ENCODE measurements at places on chromosomes 2 and 18.
A peak's percentile ranks its signal among the peaks of the same experiment; 100 is the strongest.

DNA sequence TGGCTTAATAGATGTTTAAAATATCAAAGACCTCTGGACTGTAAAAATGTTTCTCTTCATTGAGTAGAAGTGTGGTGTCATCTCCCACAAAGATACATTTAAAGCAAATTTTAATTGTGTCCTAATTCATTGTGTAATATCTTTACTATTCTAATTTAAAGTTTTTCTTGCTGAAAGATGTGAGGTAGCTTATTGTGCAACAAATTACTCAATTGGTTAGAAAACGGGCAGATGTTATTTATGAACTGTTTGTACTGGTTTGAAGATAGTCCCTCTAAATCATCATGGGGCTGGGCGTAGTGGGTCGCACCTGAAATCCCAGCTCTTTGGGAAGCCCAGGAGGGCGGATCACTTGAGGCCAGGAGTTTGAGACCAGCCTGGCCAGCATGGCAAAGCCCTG is 65.3 kb downstream of the CYBRD1 start:
- DNase-seq: no peak

- no peak for DNase-seq
These were observed 25.2 kb downstream of the PTRHD1 start for GRCh38 chr2:24768013-24768412.

DNA sequence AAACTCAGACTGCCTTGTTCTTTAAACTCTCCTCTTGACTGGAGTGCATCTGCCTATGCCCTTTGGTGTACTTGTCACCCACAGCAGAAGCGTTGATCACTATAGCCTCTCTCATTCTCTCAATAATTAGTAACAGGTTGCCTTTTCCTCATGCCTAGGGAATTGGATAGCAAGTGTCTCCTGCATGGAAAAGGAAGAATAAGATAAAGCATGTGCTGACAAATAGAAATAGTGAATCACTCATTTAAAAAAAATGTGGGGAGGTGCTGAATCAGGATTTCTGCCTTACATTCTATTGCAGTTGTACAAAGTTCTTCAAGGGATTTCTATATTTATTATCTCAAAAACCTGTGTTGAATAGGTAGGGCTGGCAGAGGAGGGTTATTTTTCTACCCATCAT is 323.0 kb downstream of the TXNL1 start:
- no peak for DNase-seq

GRCh38 chr18:32612651-32613050 is 142.0 kb upstream of the GAREM1 start:
- DNase-seq: no peak

DNA sequence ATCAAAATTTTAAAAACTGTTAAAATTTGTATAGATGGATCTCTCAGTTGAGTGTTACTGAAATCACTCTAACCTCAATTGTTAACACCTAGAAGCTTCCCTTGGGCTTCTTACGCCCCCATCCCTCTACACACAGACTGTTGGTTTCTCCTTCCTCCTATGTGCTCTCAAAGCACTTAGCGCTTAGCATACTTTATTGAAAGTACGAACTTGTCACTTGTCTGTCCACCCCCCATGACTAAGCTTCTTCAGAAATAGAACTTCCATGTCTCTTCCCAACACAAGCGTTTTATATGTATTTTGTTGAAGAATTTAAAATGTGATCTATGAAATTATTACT is 441 bp downstream of the MPHOSPH10 start:
- peak; percentile 56 for DNase-seq

DNA sequence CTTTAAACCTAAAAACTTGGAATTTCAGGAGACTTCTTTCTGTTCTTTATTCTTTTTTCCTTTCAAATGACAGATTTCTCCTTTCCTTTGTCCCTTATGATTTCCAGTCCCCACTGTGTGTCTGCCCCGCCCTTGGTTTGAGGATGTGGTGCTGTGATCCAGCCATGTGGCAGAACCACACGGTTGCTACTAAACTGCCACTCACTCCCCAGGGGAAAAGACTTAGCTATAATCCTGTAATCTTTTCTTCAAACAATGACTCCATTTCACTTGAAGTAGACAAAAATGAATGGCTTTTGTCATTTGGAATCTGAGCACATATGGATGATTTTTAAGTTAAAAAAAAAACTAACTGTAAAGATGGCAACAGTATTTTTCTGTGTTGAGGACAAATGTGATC is 76.2 kb upstream of the STAM2 start:
- no peak for DNase-seq

DNA sequence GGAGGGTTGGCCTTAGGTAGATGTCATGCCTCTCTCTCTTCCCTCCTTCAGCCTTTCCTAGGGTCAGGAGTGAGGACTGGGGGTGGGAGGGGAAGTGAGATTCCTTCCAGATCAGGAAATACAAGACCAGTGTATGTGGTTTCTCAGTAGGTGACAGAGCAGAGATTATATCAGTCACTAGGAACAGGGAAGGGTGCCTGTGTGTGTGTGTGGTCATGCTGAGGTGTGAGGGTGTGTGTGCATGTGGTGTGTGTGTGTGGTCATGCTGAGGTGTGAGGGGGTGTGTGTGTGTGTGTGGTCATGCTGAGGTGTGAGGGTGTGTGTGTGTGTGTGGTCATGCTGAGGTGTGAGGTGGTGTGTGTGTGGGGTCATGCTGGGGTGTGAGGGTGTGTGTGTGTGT is 259.8 kb downstream of the LOXHD1 start:
- DNase-seq: no peak

- DNase-seq: no peak
These were observed 69.5 kb downstream of the ANTXR1 start for GRCh38 chr2:69082430-69082997.

- DNase-seq: peak; percentile 24
These were observed 93.4 kb downstream of the DOCK10 start for GRCh38 chr2:224948859-224949258.

DNA sequence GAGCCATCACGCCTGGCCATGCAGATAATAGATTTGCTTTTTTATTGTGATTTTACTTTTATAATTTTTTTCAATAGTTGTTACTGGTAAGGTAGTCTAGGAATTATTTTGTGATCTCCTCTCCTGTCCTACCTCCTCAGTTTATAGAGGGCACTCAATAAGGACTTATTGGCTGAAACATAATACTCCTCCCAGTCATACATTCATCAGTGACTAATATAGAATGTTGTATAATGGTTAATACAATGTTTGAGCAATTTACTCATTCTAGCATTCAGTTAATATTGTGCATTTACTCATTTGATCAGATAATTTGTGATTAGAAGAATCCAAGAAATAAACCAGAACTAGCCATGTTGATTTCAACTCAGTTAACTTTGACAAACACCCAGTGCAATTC is 25.8 kb upstream of the PPP3R1 start:
- no peak for DNase-seq

GRCh38 chr2:189628817-189629530 is 32.3 kb upstream of the ASNSD1 start:
- peak; percentile 64 for DNase-seq

DNA sequence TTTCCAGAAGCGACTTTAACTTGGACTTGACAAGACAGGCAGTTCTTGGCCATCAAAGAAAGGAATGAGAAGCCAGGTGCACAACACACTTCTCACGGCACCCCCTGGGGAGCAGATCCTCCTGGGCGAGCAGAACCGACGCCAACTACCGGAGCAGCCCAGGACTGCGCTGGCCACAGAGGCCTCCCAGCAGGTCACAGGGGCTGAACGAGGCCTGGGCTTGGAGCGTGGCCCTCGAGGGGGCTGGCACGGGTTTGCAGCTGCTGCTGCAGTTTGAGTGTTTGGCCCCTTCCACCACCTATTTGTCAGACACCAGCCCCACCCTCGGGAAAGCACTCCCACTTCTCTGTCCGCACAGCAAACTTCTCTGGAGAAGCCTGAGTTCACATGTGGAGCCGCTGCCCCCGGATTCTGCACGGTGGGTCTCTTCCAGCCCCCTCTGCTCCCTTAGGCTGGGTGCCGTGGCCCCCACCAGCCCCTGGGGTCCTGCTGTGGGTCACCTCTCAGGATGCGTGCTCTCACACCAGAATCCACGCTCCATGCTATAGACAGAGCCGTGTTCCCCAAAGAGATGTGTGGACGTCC is 306.7 kb upstream of the SALL3 start:
- DNase-seq: no peak

DNA sequence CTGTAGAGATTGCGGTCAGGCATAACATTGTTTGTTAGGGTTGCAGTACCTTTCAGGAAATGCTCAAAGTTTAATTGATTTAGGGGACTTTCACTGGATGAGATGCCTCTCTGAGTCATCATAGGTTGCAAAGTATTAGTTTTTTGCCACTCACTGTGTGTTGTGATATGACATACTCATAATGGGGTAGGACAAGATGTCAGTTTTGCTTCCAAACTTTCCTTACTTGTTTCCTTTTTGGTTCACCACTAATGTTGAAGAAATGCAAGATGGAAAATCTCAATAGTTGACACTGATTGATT is 35.0 kb upstream of the PTH2R start:
- no peak for DNase-seq

- no peak for DNase-seq
These were observed 8.3 kb upstream of the TMEM247 start for GRCh38 chr2:46471019-46471583.

DNA sequence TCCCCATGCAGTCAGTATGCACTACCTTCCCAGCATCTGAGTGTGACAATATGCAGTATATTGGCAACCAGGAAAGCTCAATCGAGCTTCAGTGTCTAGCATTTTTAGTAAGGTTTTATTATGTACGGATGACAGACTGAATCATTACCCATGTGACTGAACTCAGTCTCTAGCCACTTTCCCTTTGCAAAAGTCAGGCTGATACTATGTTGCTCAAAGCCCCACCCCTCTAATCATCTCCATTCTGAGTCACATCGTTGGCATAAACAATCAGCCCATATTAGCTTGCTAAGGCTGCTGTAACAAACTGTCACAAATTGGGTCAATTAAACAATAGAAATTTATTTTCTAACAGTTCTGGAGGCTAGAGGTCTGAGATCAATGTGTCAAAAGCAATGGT is 25.8 kb upstream of the SRD5A2 start:
- DNase-seq: no peak

- no peak for DNase-seq
These were observed 512.0 kb downstream of the METTL4 start for GRCh38 chr18:2059336-2059735.

DNA sequence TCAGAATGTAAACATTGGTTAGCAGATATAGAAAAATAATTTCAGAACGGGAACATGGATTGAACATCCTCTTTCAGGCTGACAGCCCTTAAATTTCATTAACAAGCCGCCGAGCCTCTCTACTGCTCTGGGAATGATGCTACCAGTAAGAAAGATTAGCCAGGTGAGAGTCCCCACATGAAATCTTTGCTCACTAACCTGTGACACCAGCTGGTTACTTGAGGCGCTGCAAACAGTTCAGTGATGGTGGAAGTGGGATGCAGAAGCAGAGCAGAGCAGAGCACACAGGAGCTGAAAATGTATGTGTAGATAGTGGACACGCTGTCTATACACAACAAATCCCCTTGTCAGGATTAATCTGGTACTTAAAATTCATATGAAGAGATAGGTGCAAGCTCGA is 721.1 kb downstream of the DPP10 start:
- DNase-seq: no peak

DNA sequence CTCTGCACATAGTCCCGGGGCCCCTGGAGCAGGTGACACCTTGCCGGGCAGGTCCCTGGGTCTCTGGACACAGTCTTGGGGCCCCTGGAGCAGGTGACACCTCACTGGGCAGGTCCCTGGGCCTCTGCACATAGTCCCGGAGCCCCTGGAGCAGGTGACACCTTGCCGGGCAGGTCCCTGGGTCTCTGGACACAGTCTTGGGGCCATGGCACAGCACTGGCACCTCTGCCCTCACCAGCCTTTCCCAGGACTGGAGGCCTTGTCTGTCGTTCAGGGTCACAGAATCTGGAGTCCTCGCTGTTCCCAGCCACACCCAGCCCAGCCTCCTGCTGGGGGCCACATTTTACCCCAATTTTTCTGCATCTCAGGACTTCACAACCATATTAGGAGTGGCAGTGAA is 2.2 kb downstream of the TPO start:
- DNase-seq: no peak

DNA sequence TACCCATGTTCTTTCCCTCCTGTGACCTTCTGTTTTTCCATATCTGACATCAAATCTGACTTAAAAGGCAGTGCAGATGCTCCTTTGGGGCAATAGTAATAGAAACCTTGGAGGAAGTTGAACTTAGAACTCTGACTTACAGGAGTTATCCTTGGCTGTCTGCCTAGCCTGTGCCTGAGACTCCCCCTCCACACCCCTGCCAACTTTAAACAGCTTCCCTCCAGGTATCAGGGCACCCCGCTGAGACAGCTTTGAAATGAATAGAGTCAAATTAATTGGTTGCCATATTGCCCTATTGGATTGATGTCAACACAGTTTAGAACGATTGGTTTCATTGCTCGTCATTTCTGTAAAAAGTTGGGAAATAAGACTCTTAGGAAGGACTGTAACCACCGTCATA is 322.0 kb downstream of the PRKCE start:
- DNase-seq: no peak

GRCh38 chr18:79616651-79617510 is 62.7 kb upstream of the CTDP1 start:
- DNase-seq: no peak

- no peak for DNase-seq
These were observed 268.0 kb downstream of the DYSF start for GRCh38 chr2:71721362-71721665.

- no peak for DNase-seq
These were observed 273.1 kb downstream of the PHLPP1 start for GRCh38 chr18:62988471-62988870.

GRCh38 chr2:98382739-98383138 is 36.5 kb downstream of the CNGA3 start:
- no peak for DNase-seq

- DNase-seq: peak; percentile 90
These were observed at the start of gene HNMT for GRCh38 chr2:137964066-137964858. HNMT (plus strand) TSS chr2:137964473; CDS start chr2:137964492, 19 bp downstream.

GRCh38 chr18:21164548-21165095 is 53.0 kb upstream of the ROCK1 start:
- DNase-seq: no peak

GRCh38 chr2:24272161-24272802 is 88.1 kb downstream of the ITSN2 start:
- DNase-seq: no peak

DNA sequence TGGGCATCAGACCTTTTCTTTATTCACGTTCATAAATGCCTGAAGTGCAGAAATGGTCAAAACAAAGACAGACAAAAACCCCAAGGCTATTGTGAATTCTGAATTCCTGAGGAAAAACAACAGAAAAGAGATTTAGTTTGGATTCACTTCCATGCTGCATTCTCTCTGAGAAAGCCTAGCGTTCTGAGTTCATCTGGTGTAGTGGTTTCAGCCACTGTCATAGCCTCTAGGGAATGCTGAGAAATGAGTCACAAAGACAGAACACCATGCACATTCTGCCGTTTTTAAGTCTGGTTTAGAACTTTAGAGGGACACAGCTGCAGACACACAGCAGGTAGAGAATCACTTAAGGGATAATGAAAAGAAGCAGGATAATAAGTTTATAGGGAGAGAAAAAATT is 93.8 kb downstream of the LRP1B start:
- DNase-seq: no peak

GRCh38 chr2:30422444-30423040 is 24.5 kb upstream of the LCLAT1 start:
- DNase-seq: peak; percentile 89

- DNase-seq: no peak
These were observed 42.5 kb upstream of the IL1R2 start for GRCh38 chr2:101949304-101949703.

- DNase-seq: no peak
These were observed 433.3 kb upstream of the TCF4 start for GRCh38 chr18:56021136-56021808.

- DNase-seq: no peak
These were observed 35.6 kb downstream of the CYB5A start for GRCh38 chr18:74256190-74256589.
